CD4-positive, alpha-beta T cell (primary cell): ENCODE measurements at places on chromosomes 2 and 18. TPM values are rescaled to one million over a fixed set of nuclear protein-coding genes. Genes with fewer than 3 reads are reported as not detected.

ARHGAP15 gene
- total RNA-seq = 158 TPM

STARD6 gene
- total RNA-seq = not detected

CIB4 gene
- not detected for total RNA-seq

CCT7 gene
- total RNA-seq = 86.9 TPM

GBX2 gene
- not detected for total RNA-seq

CFAP65 gene
- not detected for total RNA-seq

ARMC9 gene
- 0.16 TPM for total RNA-seq

SRD5A2 gene
- total RNA-seq = not detected

FAM161A gene
- total RNA-seq = 1.0 TPM

VIT gene
- total RNA-seq = not detected

PAX3 gene
- total RNA-seq = not detected

C2orf78 gene
- total RNA-seq = not detected

PLEKHM3 gene
- 11.6 TPM for total RNA-seq

UGT1A4 gene
- total RNA-seq = not detected

NXPH2 gene
- total RNA-seq = not detected

UGT1A10 gene
- total RNA-seq = not detected
